ENCODE measurements at places on chromosomes 11 and 22.

DNA sequence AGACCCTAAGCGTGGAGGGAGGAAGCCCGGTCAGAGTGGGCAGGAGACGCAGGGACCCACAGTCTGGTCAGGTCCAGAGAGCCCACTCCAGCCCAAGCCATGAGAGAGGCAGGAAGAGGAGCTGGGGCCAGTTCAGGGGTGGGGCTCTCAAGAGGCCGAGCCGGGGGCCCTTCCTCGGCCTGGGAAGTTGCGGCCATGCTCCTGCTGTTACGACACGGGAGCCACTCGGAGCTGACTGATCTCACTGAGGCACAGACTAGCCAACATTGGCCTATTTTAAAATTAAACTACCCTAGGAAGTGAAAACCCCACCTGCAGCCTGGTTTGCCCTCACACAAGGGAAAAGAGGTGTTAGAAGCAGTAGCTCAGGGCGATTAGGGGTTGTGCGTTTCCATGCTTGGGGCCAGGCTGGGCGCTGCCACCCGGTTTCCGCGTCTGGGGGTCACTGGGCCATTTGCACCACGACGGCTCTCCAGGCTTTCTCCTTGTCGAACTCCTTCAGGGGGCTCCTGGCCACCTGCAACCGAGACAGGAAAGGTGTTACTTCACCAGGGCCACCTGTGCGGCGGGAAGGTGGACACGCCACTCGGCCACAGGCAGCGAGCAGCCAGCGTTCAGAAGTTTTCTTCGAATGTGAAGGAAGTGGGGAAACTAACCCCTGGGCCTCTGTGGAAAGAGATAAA lies 3.2 kb upstream of the TTLL8 start:
- DNase-seq: no peak

DNA sequence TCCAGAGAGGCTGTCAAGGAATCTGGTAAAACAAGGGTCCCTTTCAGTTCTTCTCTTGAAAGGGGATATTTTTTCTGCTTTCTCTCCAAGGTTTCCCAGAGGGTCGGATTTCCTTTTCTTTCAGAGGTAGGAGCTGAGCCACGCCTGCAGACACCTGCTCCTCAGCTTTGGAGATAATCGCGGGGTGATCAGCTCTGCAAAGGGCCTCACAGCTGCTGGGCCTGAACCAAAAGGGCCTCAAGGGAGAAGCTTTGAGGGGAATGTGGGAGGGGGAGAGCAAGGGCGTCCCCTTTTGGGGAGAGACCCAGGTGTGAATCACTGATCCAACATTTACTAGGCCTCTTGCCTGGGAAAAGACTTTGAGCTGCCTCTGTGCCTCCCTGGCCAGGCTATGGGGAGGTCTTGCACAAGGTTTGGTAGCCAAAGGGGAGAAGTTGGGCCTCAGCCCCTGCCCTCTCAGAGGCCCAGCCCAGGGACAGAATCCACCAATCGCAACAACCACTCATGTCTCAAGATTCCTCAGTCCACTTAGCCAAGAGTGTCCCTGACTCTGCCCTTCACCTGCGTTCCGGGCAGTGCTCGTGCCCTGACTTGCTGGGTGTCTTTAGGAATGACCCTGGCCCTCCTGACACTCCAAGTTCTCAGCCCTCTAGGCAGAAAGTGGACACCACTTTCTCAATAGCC lies 14.0 kb upstream of the TP53I11 start:
- no peak for DNase-seq

- DNase-seq: no peak
These were observed 138.0 kb upstream of the POU2AF2 start for GRCh38 chr11:111107501-111107900.

- no peak for DNase-seq
These were observed 66.1 kb downstream of the SLC36A4 start for GRCh38 chr11:93131709-93132108.

DNA sequence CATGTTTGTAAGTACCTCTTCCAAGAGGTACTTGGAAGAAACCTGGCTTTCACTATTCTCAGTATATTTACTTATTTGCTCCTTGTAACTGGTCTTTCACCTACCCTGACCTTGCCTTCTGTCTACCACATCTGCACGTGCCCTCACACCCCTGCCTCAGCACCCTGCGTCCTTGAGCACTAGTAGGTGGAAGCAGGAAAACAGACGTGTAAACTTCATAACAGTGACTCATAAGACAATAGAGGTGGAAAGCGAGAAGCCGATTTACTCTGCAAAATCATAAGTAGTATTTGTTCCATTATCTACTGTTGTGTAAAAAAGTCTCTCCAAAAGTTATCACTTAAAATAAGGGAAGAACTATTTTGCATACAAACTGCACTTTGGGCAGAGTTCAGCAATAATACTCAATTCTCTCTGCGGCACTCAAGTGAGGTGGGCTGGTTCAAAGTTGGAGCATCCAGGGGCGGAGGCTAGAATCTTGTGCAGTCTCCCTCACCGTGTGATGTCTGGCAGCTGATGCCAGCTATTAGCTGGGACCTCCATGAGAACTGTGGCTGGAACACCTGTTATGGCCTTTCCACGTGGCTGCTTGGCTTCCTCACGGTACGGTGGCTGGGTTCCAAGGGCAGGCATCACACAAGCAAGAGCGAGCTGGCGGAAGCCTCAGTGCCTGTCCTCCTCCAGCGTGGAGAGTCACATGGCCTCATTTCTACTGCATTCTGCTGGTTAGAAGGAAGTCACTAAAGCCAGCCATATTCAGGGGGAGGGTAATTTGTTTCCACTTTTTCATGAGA lies 30.4 kb downstream of the PACS1 start:
- peak; percentile 25 for DNase-seq

DNA sequence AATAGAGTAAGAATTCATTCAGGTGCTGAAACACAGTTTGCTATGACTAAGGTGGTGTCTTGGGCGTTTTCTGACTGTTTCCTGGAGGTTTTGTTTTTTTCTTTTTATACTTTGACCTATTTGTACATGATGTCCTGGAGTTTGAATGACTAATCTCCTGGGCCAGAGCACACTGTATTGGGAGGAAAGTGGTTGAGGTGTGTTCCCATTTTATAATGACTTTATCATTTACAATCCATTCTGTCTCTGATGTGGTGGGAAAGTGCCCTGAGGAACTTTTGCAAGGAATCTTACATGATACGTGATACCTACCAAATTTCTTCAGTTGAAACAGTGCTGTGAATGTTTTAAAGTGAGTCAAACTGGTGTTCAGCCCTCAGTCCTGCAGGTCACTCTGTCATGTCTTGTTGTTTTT lies 80.8 kb downstream of the TNRC6B start:
- no peak for DNase-seq

DNA sequence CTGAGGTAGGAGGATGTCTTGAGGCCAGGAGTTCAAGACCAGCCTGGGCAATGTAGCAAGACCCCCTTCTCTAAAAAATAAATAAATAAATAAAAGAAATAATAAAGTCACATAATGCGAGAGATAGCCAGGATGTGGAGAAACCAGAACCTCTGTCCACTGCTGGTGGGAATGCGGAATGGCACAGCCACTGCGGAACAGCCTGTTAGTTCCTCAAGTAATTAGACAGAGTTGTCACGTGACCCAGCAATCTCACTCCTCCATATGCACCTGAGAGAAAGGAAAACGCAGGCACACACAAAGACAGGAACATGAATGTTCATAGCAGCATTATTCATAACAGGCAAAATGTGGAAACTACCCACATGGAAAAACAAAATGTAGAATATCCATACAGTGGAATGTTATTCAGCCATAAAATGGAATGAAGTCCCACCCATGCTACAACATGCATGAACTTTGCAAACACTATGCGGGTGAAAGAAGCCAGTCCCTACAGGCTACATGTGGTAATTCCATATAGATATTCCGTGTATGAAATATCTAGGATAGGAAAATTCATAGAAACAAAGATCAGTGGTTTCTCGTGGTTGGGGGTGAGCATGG lies 27.4 kb downstream of the LIF start:
- DNase-seq: no peak

DNA sequence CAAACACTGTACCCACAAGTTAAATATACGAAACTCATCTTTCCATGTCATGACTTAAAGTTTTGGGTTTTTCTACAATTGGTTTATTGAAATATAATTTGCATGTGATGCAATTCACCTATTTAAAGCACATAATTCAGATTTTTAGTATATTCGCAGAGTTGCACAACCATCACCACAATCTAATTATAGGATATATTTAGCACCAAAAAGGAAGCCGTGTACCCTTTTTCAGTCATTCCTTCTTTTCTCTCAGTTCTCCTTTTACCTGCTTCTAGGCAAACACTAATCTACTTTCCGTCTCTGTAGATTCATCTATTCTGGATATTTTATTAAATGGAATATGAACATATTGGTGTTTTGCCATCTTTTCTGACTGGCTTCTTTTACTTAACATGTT lies 1458.1 kb upstream of the TENM4 start:
- no peak for DNase-seq

DNA sequence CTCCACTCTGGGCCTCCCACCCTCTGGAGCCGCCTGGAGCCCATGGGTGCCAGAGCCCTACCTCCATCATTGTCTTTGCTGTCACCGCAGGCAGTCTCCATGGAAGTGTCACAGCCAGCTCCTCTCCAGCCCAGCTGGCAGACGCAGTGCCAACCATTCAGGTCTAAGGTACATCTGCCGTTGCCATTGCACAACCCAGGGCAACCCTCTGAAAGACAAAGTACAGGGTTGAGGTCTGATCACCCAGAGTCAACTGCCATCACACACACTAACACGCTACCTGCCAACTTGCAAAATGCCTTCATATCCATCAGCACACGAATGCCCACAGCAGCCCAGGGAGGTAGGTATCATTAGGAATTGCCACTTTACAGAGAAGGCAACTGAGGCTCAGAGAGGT lies 196.3 kb upstream of the NARS2 start:
- DNase-seq: no peak

DNA sequence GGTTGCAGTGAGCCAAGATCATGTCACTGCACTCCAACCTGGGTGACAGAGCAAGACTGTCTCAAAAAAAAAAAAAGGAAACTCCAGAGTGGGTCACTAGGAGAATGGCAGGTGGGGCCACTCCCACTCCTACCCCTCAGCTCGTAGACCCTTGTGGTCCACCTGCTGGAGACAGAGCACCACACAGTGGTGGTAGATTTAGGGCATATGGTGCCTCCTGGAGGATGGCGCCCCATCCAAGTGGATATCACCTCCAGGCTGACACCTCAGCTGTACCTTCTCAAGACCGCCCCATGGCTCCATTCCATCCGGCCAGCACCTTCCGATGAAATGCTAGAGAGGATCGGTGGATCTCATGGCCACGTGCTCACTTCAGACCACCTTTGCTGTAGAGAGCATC lies 6.2 kb downstream of the CYTH4 start:
- DNase-seq: no peak

DNA sequence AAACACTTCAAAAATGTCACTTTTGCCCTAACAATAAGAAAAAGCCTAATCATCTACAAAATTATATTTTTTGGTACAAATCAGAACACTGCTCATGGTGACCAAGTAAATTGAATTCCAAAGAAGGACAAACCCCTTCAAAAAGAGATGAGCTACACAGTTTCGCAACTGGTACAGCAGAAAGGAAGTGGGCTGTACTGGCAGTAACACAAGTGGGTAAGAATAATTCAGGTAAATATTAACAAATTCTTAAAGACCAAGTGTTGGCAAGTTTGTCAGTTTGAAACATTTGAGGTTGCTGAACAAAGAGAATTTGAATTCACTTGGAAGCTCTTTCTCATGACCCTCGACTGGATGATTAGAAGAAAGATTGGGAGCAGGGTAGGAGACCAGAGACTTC lies 35.5 kb downstream of the MSANTD4 start:
- DNase-seq: no peak

DNA sequence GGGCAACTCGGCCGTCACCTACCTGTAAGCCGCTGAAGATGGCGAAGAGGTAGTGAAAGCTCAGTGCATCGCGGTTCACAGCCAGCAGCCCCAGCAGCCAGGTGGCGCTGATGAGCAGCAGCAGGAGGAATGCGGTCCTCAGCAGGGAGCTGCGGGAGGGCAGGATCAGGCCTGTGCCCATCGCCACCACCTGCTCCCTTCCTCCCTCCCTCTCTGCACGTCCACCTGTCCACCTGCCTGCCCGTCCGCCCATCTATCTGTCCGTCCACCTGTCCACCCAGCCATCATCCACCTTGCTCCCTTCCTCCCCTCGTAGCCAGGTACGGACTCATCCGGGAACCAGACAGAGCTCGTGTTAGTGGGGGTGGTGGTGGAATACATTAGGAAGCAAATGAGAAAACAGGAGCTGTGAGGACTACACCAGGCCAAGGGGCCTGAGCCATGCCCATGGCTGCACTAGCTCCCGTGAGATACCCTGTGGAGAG lies 32.2 kb downstream of the TRMU start:
- DNase-seq: peak; percentile 32

DNA sequence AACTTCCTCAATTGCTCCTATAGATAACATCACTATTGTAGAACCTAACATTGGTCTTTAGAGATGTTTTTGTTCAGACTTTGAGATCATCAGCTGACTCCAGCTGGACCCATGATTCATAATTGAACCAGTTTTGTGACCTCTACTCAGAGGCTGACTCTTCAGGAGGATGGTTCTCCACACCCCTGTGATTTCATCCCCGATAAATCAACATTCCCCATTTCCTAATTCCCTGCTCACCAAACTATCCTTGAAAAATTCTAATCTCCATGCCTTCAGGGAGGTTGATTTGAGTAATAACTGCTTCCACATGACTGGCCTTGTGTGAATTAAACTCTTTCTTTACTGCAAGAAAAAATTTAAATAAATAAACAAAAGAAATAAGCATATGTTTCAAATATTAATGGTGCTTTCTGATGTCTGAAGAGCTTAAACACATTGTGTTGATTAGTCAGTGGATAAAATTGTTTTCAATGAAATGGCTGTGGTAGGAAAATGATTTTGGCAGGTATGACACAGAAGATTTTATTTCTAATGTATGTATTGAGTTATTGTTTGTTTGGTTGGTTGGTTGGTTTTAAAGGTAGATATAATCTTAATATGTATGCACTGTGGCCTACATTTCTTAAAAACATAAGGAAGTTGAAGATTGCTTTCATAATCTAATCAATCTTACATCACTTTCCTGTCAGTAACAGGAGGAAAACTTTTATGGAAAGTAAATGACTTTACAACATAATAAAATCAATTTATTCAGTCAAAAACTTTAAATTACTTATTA lies 427.9 kb upstream of the CCDC179 start:
- no peak for DNase-seq

DNA sequence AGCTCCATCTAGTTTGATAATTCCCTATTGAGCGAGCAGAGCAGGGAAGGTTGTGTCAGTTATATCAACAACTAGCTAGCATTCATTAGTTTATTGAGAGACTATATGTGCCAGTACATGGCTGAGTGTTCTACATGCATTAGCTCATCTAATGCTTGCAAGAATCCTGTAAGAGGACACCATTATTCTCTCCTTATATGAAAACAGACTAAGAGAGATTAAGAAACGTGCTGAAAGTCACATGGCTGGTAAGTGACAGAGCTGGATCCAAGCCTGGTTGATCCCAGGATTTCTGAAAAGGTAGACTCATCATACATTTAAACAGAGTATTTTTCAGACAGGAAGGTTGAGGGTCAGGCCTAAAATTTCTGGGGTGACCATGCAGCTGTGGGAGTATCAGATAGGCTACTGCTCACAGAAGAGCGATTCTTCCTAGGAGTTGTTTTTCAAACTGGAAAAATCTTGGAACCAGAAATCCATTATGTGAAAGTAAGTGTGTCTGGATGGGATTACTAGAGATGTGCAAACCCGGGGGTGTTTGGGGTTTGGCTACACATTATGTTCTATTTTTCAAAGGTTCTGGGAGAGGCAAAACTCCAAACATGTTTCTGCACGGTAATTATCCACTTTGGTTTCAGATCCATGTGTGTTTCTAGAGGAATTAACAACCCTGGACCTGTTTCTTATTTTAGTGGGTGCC lies 213.3 kb downstream of the FAM76B start:
- DNase-seq: no peak
